ENCODE measurements at places on chromosomes 2 and 18.

DNA sequence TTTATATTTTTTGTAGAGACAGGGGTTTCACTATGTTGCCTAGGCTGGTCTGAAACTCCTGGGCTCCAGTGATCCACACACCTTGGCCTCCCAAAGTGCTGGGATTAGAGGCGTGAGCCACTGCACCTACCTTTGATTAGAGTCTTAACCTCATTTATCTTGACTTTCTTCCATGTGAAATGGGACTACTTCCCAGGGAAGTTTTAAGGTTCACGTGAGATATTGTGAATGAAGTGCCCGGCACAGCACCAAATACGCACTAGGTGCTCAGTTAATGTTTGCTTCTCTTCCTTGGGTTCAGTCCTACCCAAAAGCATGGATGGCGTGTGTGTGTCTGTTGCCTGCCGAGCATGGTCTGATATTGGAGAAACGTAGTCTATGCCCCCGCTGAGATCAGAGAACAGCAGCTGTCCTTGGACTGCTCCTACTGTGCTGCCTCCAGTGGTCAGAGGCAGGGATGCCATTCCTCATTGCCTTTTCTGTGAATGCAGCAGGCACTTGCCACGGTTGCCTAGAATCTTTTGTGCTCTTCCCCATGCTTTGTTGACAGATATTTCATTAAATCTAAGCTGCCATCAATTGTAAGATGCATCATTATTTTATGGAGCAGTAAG lies 12.3 kb upstream of the TFCP2L1 start:
- no peak for DNase-seq

DNA sequence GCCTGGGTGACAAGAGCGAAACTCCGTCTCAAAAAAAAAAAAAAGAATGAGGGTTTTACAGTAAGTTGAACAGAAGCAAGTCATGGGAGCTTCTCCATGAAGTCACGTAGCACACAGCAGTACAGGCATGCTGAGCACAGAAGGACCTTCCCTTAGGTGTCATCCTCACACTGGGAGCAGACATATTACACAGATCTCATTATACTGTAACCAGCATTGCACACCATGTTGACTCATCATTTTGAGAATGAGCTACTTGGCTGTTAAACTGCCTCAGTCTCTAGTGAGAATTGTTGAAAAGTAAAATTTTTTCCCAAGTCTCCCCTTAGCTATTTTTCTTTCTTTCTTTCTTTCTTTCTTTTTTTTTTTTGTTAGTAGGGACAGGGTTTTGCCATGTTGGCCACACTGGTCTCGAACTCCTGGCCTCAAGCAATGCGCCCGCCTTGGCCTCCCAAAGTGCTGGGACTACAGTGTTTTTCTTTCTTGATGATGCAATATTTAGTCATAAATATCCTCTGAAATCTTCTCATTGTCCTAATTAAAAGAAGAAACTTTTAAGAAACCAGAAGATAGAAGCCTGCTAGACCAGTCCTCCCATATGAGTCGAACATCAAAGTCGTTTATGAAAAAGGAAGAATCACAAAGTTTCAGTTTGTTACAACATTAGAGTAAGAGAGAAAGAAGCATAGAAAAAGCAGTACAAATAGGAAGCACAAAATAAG lies 37.9 kb upstream of the PPP1CB start:
- DNase-seq = no peak

DNA sequence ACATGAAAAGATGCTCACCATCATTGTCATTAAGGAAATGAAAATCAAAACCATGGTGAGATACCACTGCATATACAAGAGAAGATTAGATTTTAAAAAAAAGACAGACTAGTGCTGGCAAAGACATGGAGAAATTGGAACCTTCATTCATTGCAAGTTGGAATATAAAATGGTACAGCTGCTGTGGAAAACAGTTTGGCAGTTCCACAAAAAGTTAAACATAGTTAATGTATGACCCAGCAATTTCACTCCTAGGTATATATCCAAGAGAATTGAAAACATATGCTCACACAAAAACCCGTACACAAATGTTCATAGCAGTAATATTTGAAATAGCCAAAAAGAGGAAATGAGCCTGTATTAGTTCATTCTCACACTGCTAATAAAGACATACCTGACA lies 33.7 kb upstream of the MBOAT2 start:
- DNase-seq = no peak

DNA sequence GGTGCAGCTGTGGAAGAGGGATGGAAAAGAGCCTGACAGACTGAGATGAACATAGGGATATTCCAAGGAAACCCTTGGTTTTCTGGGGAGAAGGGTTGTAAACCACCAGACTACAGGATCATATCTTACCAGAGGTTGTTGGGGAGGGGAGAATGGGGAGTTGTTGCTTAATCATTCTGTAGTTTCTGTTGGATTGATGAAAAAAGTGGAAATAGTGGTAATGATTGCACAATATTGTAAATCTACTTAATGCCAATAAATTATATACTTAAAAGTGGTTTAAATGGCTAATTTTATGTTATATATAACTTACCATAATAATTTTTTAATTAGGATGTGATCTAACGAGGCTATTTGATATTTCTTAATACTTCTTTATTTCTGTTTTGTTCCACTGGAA lies 800.9 kb downstream of the BCL11A start:
- no peak for DNase-seq

DNA sequence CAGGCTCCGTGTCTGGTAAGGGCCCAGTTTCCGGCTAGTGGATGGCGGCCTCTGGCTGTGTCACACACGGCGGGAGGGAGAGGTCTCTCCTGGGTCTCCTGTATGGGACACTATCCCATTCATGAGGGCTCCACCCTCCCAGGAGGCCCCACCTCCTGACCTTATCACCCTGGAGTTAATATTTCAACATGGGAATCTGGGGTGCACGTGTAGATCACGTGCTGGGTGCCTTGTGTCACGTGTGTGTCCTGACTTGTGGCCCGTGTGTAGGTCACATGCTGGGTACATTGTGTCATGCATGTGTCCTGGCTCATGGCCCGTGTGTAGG lies 9.9 kb downstream of the NEU4 start:
- no peak for DNase-seq

- no peak for DNase-seq
These were observed 875 bp downstream of the C18orf63 start for GRCh38 chr18:74316257-74317170.

DNA sequence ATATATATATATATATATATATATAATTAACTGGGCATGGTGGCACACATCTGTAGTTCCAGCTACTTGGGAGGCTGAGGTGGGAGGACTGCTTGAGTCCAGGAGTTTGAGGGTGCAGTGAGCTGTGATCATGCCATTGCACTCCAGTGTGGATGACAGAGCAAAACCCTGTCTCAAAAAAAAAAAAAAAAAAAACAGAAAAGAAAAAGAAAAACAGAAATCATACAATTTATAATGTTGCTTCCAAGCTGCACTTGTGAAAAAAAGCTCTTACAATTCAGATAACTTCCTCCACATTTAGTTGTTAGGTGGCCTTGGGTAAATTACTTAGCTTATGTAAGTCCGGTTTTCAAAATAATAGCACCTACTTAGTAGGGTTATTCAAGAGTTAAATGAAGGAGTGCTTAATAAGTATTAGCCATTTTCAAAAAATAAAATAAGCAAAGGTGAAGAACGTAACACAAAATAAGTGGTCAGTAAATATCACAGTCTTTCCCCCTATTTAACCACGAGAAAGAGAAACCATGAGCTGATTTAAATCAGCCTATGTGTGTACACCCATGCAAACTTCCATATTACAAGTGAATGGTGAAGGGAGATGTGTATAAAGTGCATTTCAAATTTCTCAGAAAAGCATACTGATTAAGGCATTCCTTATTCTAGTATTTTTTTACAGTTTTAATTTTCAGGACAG lies 2.3 kb downstream of the WIPF1 start:
- DNase-seq = no peak

DNA sequence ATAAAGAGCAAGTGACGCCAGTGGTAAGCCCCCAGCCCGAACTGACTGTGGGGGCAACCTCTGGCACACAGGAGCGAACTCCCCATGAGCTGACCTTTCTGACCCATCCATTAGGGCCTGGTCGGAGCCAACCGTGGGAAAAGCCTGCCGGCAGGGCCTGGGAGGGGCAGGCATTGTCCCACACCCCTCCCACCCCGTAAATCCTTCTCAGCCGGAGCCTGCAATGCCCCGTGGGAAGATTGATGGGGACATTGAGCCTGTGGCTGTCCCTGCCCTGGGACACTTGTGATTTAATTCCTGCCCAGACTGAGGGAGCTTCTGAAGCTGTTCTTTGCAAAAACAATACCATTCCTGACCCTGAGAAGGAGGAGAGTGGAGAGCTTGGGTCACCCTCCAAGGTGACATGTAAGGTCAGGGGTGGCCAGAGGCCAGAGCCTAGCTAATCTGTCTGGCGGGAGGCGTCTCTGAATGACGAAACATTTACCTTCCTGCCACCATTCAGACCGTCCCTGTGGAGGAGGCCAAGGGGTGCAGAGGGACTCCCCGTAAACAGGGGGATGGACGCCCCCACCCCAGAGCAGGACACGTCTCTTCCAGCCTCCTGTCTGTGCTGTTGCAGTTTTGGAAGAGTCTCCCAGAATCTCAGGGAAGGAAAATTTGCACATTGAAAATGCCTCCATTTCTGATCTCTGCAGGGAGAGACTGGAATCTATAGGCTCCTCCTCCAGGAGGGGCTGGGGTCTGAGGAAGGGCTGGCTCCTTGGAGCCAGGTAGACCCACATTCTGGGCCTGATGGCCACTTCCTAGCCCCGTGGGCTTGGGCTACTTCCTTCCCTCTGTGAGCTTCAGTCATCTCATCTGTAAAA lies 51.2 kb upstream of the HS6ST1 start:
- no peak for DNase-seq

DNA sequence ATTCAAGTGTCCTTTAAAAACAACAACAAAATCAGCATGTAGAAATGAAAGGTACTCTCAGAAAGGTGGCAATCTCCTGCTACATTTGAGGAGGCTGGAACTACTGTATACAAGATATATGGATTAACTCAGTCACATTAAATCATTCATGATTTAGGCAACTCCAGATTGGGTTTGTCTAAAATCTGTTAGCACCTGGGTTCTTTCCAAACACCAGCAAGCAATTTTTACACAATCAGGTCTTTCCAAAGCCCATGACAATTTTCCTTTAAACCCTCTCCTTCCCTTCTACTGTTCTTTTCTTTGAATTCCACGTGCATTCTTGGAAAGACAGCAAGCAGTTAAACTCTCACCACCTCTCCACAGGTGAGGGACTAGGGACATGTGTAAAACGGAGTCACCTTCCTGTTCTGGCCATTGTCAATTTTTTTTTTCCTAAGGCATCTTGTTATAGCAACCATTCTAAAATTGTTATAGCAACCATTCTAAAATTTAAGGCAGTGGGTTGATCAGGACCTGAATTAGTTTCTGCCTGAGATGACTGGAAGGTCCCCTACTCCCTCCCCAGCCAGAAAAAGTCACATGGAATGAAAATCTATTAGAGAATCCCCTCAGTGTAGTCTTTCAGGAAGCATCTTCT lies 113.9 kb downstream of the ANKRD44 start:
- DNase-seq = no peak

GRCh38 chr2:96535331-96535730 lies 1.2 kb upstream of the ARID5A start:
- no peak for DNase-seq

- no peak for DNase-seq
These were observed 945 bp downstream of the HAT1 start for GRCh38 chr2:171923206-171923605.

DNA sequence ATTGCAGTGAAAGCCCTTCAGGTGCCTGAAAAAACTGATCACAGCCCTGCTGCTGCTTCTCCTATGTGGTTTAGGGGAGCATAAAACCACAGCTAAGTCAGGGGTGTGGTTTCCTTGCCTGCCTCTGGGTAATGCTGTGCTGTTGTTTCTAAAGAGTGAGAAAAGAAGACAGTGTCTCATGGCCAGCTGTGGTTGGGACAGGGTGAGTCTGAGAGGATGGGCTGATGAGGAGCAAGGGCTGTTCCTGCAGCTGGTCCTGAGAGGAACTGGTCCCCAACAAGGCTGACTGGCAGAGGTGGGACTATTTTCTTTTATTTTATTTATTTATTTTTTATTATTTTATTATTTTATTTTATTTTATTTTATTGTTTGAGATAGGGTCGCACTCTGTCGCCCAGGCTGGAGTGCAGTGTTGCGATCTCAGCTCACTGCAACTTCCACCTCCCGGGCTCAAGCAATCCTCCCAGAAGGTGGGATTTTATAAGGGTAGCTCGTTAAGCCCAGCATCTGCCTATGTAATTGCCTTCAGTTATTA lies 236.7 kb downstream of the FHOD3 start:
- DNase-seq = no peak

- no peak for DNase-seq
These were observed 30.0 kb upstream of the ITGAV start for GRCh38 chr2:186559848-186560247.

DNA sequence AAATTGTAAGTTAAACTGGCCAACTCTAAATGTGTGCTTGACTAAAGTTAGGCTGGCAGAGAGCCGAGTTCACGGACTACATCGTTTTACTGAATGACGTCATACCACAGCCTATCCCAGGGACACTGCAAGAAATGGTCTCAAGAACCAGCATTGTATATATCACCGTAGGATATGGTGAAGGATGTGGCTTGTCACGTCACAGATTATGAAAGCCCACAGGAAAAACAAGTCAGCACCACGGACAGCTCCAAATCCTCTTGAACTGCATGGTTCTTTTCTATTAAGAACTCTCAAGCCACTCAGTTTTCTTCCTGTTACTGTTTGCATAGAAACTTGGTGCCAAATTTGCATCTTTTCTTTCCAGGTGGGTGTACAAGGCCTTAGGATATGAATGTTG lies 85.1 kb upstream of the ACAA2 start:
- peak; percentile 40 for DNase-seq

GRCh38 chr18:48541026-48541746 lies 2.4 kb downstream of the CTIF start:
- DNase-seq = no peak

GRCh38 chr2:54572636-54573536 lies 116.8 kb downstream of the SPTBN1 start:
- no peak for DNase-seq

DNA sequence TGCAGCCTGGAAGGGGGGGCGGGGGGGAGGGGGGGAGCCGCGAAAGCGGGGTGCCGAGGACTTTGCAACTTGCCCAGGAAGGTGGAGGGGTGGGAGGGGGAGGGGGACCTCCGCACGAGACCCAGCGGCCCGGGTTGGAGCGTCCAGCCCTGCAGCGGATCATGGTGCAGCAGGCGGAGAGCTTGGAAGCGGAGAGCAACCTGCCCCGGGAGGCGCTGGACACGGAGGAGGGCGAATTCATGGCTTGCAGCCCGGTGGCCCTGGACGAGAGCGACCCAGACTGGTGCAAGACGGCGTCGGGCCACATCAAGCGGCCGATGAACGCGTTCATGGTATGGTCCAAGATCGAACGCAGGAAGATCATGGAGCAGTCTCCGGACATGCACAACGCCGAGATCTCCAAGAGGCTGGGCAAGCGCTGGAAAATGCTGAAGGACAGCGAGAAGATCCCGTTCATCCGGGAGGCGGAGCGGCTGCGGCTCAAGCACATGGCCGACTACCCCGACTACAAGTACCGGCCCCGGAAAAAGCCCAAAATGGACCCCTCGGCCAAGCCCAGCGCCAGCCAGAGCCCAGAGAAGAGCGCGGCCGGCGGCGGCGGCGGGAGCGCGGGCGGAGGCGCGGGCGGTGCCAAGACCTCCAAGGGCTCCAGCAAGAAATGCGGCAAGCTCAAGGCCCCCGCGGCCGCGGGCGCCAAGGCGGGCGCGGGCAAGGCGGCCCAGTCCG lies 540 bp downstream of the SOX11 start:
- no peak for DNase-seq

All from stimulated activated CD8-positive, alpha-beta memory T cell treated with anti-CD3 and anti-CD28 coated beads, Interleukin-15, amount 100 ng/mL, for 1 hour (primary cell).